SJSA1 (cell line): ENCODE measurements at places on chromosomes 5 and 9. TPM values are rescaled to one million over a fixed set of nuclear protein-coding genes. Genes with fewer than 3 reads are reported as not detected.

DNA sequence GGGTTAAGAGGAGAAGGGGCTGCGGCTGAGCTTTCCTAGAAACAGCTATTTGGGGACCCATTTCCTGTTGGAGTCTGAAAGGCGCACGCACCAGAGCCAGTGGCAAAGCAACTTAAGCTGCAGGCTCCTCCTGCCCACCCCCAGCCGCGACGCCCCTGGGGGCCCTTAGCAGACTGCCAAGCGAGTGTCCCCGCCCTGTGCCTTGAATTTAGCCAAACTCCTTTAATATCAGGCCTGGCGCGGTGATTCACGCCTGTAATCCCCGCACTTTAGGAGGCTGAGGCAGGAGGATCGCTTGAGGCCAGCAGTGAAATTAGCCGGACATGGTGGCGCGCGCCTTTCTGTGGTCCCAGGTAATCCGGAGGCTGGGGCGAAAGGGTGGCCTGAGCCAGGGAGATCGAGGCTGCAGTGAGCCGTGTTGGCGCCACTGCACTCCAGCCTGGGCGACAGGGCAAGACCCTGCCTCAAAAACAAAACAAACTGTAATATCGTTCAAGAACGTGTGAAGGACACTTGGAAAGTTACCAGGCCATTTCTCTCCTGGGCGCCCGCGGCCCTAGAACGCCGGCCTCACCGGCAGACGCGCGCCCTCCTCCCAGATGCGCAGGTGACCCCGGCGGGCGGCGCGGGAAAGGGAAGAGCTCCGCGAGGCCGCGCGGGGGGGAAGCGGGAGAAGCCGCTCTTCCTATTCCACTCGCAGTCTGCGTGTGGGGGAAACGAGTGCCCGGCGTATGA, 1.0 kb upstream of the F2R start:
- H3K27ac ChIP-seq: peak overlapping the region; percentile 90
- peak overlapping the region; percentile 85; the same call in 1 of the 2 replicates for H3K4me3 ChIP-seq
- no peak for DNase-seq
- peaks cover 47% of the 10 kb centered on the region for H3K4me1 ChIP-seq
- H3K27me3 ChIP-seq: no peaks in the 10 kb centered on the region
- H3K36me3 ChIP-seq: peaks cover 12% of the 10 kb centered on the region

- no peak for DNase-seq
- peaks cover 27% of the 10 kb centered on the region for H3K4me1 ChIP-seq
- H3K27me3 ChIP-seq: no peaks in the 10 kb centered on the region
- H3K36me3 ChIP-seq: peaks cover 25% of the 10 kb centered on the region
- H3K4me3 ChIP-seq: no peak overlapping the region
These were observed 23.2 kb upstream of the SLC25A51 start for GRCh38 chr9:37927132-37927531.

DNA sequence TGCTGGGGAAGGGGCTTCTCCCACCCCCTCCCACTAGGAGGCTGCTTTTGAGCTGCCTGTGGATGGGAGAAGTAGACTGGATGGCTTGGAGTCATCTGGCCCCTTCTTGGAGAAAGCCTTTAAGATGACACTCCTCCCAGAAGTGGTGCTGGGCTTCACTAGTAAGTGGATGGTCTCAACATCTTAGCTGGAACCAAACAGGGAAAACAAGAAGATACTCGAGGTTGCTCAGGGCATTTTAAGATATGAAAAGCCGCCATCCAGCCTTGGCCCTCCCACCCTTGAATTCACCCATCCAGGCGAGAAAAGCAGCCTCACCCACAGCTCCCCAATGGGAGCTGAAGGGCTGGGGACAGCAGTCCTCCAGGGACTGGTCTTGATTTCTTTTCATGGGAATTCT, 7.8 kb upstream of the SMIM32 start:
- peaks cover 36% of the 10 kb centered on the region for H3K27me3 ChIP-seq
- no peaks in the 10 kb centered on the region for H3K36me3 ChIP-seq
- DNase-seq: peak; percentile 29

C7 gene
- total RNA-seq: not detected in 2 replicates

SPINK6 gene
- not detected in 2 replicates for total RNA-seq
